Effector memory CD8-positive, alpha-beta T cell (primary cell): ENCODE measurements at places on chromosomes 2 and 18.
A peak's percentile ranks its signal among the peaks of the same experiment; 100 is the strongest.

GRCh38 chr2:182548031-182548950 lies 121.5 kb upstream of the PDE1A start:
- no peaks in the 10 kb centered on the region for H3K27me3 ChIP-seq
- no peak overlapping the region for H3K4me3 ChIP-seq
- H3K27ac ChIP-seq: no peak overlapping the region
- no peak for DNase-seq
- H3K4me1 ChIP-seq: no peaks in the 10 kb centered on the region
- H3K36me3 ChIP-seq: no peaks in the 10 kb centered on the region

DNA sequence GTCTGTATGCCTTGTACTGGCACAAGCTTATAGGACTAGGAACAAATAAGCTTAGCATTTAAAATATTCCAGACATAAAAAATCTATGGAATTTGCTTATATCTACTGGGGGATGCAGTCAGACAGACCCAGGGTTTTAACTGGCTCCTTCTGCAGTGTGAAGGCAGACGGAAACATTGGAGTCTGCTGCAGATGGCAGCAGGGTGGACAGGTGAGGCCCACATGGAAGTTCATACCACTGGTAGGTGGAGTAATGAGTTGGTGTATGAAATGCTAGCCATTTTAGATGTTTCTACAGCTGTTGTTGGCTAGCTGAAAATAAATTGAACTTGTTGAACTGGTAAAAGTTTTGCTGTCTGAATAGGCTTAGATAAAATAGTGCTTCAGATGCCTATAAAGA lies 17.7 kb downstream of the SPTBN1 start:
- H3K27ac ChIP-seq: no peak overlapping the region
- no peaks in the 10 kb centered on the region for H3K27me3 ChIP-seq
- no peaks in the 10 kb centered on the region for H3K36me3 ChIP-seq
- H3K4me1 ChIP-seq: peaks cover 6% of the 10 kb centered on the region

GRCh38 chr2:96099861-96100798 lies 16.2 kb downstream of the ADRA2B start:
- peak overlapping the region; percentile 49 for H3K27ac ChIP-seq
- no peak overlapping the region for H3K4me3 ChIP-seq
- no peak for DNase-seq
- H3K4me1 ChIP-seq: no peaks in the 10 kb centered on the region
- H3K36me3 ChIP-seq: peaks cover 5% of the 10 kb centered on the region
- no peaks in the 10 kb centered on the region for H3K27me3 ChIP-seq

DNA sequence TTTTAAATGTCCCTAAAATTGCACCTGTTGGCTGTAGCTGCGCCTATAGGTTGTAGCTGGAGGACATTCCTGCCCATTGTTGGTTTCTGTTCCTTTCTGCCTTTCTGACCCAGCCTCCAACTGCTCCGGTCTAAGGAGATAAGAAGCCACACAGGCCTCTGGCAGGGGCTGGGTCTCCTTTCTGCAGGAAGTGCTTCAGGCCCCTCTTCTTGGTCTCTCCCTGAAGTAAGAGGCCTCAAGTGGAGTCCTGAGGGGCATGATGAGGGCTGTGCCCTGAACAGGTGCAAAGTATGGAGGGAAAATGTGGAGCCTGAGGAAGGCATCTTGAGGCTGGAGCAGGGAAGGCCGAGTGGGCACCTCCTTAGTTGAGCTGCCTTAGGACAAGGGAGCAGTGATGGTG lies 10.4 kb upstream of the SFTPB start:
- peaks cover 3% of the 10 kb centered on the region for H3K36me3 ChIP-seq
- H3K4me3 ChIP-seq: no peak overlapping the region
- H3K27me3 ChIP-seq: no peaks in the 10 kb centered on the region
- H3K4me1 ChIP-seq: peaks cover 19% of the 10 kb centered on the region
- DNase-seq: no peak

DNA sequence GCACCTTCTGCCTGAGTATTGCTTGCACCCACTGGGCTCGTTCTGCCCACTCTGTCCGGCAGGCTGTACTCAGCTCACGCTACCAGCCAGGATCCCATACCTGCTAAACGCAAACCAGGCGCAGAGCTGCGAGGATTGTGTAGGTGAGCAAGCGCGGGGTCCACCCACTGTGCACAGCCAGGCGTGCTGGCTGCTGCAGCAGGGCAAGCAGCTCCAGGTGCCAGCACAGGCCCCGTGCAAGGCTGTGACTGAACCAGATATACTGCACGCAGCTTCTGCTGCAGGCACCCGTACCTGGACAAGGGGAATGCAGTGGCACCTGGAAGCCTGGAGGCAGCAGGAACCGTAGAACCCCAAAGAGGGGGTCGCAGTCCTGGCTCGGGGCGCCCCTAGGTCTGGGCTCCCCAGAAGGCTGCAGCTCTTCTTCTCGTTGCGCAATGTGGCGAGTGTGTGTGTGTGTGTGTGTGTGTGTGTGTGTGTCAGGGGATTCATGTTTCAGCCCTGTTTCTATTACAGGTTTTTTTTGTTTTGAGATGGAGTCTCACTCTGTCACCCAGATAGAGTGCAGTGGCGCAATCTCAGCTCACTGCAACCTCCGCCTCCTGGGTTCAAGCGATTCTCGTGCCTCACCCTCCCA lies 46.1 kb upstream of the RAB1A start:
- H3K27me3 ChIP-seq: peaks cover 5% of the 10 kb centered on the region
- no peak overlapping the region for H3K4me3 ChIP-seq
- peaks cover 4% of the 10 kb centered on the region for H3K36me3 ChIP-seq
- no peak for DNase-seq
- H3K4me1 ChIP-seq: no peaks in the 10 kb centered on the region

- H3K4me3 ChIP-seq: no peak overlapping the region
- no peaks in the 10 kb centered on the region for H3K36me3 ChIP-seq
- no peak overlapping the region for H3K27ac ChIP-seq
- peaks cover 14% of the 10 kb centered on the region for H3K27me3 ChIP-seq
- H3K4me1 ChIP-seq: no peaks in the 10 kb centered on the region
Observed at GRCh38 chr2:129791712-129792111, 187.8 kb upstream of the RAB6C start.

DNA sequence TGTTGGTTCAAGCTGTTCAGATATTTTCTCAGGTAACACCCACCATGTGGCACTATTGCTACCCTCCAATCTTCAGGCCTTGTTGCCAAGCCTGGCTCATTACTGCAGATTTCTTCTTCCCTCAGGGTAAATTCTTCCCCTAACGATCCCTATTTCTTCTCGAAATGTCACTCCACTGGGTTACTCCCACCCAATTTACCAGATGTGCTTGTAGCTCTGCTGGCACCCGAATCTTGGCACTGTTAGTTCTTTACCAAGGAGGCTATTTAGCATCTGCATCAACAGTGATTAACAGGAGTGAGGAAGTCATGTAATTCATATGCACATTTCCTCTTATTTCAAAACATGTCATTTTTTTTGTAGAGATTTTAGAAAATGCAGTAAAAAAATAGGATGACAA lies 217.1 kb upstream of the CYRIA start:
- H3K4me3 ChIP-seq: no peak overlapping the region
- H3K36me3 ChIP-seq: peaks cover 3% of the 10 kb centered on the region
- no peaks in the 10 kb centered on the region for H3K27me3 ChIP-seq
- no peaks in the 10 kb centered on the region for H3K4me1 ChIP-seq
- no peak overlapping the region for H3K27ac ChIP-seq

GRCh38 chr2:18119883-18120282 lies 241.4 kb downstream of the KCNS3 start:
- no peaks in the 10 kb centered on the region for H3K36me3 ChIP-seq
- no peaks in the 10 kb centered on the region for H3K4me1 ChIP-seq
- peaks cover 12% of the 10 kb centered on the region for H3K27me3 ChIP-seq

- H3K4me3 ChIP-seq: no peak overlapping the region
- H3K27ac ChIP-seq: no peak overlapping the region
- DNase-seq: no peak
- no peaks in the 10 kb centered on the region for H3K27me3 ChIP-seq
- no peaks in the 10 kb centered on the region for H3K36me3 ChIP-seq
Observed at GRCh38 chr2:162968306-162968705, 129.7 kb upstream of the KCNH7 start.

DNA sequence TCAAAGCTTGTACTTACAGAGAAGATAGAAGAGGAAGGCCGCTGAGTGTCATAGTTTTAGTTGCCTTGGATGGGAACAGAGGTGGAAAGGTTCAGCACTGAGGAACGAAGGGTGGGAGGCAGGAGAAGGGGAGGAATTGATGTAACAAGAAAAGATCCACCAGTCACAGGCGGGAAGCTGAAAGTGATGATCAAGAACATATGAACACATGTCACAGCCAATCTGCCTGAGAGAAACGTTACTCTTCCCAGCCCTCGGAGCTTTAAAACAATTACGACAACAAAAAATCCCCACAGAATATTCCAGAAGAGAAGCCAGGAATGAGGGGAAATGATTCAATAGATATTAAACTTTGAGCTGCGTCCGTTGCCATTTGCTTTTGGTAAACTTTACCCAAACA lies 87.1 kb downstream of the TSHZ1 start:
- peaks cover 6% of the 10 kb centered on the region for H3K4me1 ChIP-seq
- DNase-seq: no peak
- no peak overlapping the region for H3K27ac ChIP-seq
- no peaks in the 10 kb centered on the region for H3K36me3 ChIP-seq
- H3K4me3 ChIP-seq: no peak overlapping the region
